ENCODE measurements at places on chromosomes 1 and 21.

DNA sequence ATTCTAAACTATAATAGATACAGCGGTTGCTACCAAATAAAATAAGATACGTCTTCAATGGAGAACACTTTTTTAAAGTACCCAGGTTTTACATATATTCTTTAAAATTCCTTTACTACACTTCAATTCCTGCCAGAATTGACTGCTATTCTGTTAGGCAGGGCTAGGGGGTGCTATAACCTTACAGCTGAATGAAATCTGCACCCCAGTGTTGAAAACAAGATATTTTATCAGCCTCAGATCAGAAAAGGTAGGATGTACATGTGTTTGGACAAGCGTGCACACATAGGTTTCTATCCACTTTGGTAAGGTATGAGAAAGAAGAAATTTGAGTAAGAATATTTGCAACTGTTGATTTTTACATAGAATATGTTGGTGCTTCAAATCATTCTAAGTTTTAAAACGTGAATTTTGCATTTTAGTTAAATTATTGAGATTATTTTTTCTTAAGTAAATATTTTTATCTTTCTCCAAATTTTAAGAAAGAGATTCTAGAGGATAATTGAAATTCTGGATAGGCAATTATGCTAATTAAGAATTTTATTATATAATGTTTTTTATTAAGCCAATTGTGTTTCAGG, 490.8 kb upstream of the ADGRL4 start:
- no peak for DNase-seq

- no peak for DNase-seq
Observed at GRCh38 chr1:49060766-49061165, 284.1 kb upstream of the BEND5 start.

- no peak for DNase-seq
Observed at GRCh38 chr1:235275836-235276235, 52.1 kb downstream of the ARID4B start.

GRCh38 chr1:89364954-89365550, 1.2 kb downstream of the GBP6 start:
- no peak for DNase-seq

GRCh38 chr1:193019442-193020026, 39.6 kb downstream of the UCHL5 start:
- DNase-seq: no peak

- DNase-seq: no peak
Observed at GRCh38 chr1:218674280-218674773, 329.2 kb downstream of the TGFB2 start.

GRCh38 chr1:193077991-193078390, 18.6 kb downstream of the RO60 start:
- no peak for DNase-seq

DNA sequence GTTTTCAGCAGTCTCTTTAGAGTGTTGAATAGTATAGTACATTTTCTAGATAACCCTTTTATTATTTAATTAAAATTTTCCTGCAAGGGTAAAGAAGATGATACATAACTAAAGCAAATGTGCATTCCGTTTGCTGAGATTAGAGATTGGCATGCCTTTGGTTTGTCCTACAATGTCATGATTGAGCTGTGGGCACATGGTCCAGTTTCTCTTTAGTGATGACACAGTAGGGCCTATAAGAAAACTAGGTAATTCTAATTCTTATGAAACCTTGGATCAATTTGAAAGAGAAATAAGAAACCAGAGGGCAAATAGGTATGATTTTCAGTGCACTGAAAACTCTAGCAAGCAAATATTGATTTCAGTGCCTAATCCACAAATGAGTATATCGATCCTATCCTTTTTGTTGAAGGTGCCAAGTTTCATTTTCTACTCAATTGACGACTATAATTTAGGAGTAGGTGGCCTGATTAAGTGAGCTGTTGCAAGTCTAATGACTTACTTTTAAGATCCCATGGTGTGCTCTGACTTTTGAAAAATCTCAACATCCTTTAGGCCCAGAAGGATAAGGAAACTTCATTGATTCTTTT, 128.0 kb upstream of the KCNK1 start:
- DNase-seq: no peak

DNA sequence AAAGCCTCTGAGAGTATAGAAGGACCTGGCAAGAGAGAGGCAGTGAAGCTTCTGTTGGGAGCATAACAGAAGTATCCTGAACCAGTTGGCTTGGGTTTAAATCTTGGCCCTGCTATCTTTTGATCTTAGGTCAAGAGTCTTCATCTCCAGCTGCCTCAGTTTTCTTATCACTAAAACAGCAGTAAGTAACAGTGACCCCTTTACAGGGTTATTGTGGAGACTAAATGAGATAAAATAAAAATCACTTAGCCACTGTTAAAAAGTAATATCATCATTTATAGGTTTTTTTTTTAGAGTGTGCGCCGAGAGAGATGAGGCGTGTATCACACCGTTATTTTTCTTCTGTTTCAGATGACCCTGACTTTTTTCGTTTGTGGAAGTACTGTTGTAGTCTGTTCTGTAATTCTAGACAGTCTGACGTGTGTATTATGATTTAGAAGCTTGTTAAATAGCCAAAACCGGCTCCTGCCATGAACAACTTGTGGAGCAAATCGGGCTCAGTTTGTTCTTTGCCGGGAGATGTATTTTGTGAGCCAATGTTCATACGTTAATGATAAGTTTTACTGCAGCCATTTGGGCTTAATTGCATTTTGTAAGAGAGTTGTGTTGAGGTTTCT, 1.1 kb downstream of the THRAP3 start:
- DNase-seq: no peak

DNA sequence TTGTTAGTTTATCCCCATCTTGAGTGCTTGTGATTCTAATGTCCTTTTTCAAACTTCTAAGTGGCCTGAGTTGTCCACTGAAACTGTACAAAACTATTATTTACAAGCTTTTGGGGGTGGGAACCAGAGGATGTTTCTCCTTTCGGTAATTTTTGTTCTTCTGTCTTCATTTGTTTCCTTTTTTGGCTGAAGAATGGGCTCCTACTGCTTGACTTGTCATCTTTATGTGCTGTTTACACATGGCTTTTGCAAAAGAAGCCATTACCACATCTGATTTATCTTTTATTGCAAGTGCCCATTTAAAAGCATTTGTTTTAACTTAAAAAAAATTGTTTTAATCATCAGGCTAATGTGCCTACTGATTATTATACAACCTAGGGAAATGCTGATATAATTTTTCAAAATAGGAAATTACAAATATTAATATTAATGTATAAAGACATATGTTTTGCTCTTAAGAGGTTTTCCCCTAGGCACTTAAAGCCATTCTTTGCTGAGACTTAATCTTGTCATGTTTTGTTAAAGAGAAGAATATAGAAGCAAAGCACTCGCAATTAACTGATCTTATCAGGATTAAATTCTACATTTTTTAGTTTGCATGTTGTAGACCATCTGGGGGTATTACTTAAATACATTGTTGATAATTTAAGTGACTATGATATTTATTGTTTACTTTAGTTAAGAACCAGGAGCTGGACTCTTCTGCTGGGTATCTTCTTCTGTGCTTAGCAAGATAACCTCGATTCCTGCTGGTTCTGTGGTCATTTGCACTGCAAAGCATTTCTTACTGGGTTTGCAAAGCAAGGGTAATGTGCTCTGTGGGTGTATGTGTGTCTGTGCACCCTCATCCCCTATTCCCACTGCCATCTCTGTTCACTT, 40.1 kb downstream of the TMEM200B start:
- DNase-seq: no peak

DNA sequence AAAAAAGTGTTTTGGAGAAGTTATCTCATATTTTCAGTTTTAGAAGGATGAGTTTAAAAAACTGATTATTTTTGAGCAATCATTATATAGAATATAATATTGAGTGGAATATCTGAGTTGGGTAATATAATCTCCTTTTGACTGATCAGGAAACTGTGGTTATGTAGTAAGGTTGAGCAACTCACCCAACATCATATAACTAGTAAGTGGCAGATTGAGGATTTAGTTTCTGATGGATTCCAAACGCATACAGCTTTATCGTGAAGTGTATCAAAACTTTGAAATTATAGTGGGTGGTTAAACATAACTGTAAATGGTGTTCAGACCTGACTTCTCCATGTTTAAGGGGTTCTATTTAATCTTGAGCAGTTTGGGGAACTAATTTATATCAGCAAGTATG, 98.6 kb downstream of the OLFM3 start:
- no peak for DNase-seq

GRCh38 chr1:246476771-246477170, 30.3 kb downstream of the SMYD3 start:
- no peak for DNase-seq

- DNase-seq: no peak
Observed at GRCh38 chr1:116972674-116973030, 28.9 kb upstream of the CD101 start.

DNA sequence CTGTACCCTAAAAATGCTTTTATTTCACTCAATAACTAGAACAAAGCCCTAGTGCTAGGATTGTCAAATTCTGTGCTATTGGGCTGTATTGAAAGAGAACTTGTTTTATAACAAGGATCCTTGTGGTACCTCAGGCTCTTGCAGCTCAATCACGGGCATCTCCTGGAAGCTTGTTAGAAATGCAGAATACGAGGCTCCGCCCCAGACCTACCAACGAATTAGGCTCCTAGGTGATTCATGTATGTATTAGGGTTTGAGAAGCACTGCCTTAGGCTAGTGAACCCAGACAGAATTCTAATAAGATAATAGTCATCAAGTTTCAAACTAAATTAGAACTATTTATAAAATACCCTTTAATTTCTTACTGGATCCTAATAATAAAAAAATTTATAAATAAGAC, 45.6 kb downstream of the ZZZ3 start:
- no peak for DNase-seq

DNA sequence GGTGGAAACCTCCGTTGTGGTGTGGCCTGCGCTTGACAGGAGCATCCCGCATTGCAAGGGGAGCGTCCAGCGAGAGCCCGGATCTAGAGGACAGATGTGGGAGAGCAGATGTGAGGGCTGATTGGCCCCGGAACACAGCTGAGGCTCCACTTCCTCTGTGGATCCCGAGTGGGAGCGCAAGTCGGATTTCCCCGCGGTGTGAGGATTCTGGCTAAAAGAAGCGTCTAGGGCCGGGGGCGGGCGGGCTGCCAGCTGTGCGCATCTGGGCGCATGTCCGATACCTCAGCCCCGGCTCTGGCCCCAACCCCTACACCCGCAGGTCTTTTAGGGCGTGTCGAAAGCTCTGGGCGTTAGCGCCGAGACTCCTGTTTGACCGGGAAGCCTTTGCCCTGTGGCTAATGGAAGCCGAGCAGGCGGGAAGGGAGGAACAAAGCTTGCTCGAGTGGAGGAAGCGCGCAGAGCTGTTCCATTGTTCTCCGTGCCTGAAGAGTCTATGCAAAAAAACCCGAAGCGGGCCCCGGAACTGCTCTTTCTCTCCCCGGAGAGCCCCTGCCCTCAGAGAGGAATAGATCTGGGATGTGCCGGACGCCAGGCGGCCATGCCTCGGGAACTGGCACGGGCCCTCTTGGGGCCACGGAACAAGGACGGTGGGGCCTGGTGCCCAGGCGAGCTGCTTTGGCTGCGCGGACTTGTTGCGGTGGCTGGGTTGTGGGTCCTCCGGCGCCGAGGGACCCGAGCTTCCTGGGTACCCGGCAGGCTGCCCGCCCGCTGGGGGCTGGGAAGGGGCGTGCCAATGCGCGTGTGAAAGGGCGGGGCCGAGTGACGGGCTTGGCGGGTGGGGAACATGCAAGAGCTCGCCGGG, 111.1 kb downstream of the NAV1 start:
- DNase-seq: no peak

DNA sequence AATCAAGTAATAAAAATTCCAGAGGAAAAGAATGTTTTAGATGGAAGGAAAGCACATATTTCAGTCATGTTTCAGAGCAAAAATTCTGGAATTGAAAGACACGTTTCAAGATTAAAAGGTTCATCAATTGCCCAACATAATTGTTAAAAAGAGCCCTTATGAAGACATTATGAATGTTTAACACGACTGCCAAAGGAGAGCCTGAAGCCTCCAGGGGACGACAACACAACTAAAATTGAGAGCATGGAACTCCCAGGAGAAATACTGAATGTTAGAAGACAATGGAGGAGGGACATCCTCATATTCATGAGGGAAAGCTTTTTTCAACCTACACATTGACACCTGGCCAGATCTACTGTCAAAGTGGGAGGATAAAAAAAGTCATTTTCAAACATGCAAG, 16.0 kb downstream of the OR2T11 start:
- DNase-seq: no peak

DNA sequence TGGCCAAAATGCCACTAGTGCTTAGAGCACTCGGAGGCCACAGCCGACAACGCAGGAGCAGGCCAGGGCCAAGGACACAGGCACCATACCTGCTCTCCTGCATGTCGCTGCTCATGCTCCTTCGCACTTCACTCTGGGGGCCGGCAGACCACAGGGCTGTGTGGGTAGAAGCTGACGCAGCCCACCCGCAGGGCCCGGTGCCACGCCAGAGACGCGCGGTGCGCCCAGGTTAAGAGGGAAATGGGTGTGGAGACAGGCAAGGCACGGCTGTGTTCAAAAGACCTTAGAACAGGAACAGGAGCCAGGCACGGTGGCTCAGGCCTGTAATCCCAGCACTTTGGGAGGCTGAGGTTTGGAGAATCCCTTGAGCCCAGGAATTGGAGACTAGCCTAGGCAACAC, 13.6 kb upstream of the PRDM15 start:
- DNase-seq: no peak

DNA sequence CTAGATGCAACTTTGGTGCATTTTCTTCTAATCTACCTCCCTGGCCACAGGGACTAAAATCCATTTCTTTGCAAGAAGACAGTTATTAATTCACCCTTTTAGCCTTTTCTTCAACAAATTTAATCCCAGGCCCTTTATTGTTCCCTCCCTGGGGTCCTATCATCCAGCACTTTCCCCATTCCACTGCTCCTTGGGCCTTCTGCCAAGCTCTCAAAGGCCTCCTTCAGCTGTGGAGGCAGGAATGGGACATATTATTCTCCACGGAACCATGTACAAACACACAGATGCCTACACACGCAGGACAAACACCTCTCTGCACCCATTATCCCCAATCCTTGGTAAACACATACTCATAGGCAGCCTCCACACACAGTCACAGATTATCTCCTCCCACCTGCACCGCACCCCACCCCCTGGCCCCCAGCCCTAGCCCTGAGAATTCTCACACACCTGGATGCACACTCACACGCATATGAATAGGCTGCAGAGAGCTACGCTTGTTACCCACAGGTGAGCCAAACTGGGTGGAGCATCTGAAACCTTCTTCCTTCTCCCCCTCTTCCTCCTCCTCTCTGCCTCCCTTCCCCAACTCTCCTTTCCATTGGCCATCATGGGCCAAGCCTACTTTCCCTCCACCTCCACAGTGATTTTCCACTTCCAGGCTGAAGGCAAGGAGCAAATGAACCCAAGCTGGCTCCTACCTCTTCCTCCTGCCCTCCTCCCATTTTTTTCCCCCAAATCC, 11.7 kb downstream of the TAGLN2 start:
- no peak for DNase-seq

DNA sequence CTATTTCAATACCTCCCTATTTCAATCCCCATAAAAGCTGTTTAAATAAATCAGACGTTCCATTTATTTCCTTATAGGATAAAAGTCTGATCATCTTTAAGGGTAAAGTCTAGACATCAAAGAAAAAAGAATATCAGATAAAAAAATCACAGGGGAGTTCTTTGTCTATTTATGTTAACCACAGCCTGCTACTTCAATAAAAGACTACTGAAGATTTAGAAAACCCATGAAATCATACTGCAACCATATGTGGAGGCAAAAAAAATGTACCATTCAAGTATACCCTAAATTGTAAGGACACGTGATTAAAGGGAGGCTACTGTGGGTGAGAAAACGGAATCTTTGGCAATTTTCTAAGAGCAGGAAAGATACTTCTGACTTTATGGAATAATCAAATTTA, 108.2 kb upstream of the TNFSF4 start:
- DNase-seq: no peak

- DNase-seq: no peak
Observed at GRCh38 chr1:197467881-197468280, 199.8 kb downstream of the CRB1 start.

- no peak for DNase-seq
Observed at GRCh38 chr1:199573047-199573446, 454.5 kb upstream of the NR5A2 start.
